NCI-H1930 (cell line): ENCODE measurements at places on chromosomes 1 and 21.

DNA sequence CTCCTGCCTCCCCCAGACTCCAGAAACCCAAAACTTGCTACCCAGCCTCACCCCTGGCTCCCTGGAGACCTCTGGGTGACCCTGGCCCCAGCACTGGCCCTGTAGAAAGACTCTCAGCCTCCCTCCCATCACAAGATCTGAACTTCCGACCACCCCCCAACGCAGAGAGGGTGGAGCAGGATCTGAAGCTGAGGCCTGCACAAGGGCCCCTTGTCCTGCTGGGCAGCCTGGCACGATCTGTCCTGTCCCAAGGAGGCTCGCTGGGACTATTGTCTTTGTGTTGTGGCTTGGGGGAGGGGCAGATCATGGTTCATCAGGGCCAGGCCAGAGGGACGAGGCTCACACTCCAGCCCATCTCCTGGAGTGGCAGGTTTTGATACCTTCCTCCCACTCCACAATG, 20.0 kb downstream of the PHLDA3 start:
- DNase-seq: no peak

DNA sequence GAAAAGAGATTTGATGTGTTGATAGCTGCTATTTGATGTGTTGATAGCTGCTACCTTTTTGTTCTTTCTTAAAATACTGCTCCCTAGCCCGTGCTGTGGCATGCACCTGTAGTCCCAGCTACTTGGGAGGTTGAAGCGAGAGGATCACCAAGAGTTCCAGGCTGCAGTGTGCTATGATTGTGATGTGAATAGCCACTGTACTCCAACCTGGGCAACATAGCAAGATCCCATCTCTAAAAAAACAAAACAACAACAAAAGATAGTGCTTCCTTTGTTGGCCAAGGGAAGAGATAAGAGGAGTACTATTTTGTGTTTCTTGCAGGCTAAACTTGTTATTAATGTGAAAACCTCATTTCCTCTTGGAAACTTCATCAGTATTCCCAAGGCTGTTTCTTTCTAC, 6.1 kb downstream of the GPSM2 start:
- no peak for DNase-seq

- DNase-seq: peak; percentile 17
Measured at GRCh38 chr1:193036337-193037047, 22.7 kb downstream of the UCHL5 start.

DNA sequence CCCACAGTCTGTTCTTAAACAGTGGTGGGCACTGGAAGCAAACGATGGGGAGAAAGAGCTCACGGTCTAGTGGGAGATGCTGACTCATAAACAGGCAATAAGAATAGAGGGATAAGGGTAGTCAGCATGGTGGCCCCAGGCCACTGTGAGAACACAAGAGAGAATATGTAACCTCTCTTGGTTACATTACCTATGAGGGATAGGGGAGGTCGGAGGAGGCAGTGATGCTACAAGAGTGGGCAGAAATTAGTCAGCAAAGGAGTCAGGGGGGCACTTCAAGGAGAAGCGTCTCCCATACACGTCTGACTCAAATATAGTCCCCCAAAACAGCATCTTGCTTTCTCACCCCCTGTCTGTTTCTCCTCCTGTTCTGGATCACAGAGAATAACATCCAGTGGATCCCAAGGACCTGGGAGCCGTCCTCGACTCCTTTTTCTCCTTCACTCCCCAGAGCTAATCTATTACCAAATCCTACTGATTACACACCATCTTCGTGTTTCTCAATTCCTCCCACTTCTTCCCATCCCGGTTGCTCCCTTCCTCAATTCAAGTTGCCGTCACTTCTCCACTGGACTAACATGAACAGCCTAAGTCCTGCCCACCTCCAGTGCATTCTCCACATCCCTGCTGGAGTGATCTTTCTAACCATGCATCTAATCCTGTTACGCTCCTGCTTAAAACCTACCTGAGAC, 2.1 kb downstream of the SLAMF8 start:
- DNase-seq: no peak

DNA sequence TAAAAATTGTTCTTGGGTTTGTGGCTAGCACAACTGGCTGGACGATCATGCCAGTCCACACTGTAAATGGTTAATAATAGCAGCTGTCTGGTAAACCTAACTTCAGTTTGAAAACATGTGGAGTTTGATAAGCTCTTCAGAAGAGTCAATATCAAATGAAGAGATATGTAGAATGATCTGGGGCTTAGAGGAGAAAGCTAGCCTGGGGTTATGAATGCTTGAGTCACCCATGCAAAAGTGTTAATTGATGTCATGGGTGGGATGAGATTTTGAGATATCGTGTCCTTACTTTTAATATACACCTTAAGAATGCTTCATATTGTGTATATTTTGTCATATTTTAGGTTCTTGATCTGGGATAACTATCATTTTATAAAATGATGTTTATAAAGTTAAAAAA, 554.7 kb upstream of the ZRANB2 start:
- DNase-seq: no peak

DNA sequence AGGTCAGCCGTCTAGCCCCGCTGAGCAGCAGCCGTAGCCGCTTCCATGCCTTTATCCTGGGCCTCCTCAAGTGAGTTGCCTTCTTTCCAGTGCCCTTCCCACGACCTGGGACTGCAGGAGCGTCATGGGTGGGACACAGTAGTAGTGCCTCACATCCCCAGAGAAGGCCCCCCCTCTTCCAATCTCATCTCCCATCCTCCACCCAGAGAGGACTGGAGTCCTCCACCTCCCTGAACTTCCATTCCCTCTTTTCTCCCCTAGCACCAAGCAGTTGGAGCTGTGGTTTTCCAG, 4.9 kb downstream of the RUSC1 start:
- DNase-seq: no peak

DNA sequence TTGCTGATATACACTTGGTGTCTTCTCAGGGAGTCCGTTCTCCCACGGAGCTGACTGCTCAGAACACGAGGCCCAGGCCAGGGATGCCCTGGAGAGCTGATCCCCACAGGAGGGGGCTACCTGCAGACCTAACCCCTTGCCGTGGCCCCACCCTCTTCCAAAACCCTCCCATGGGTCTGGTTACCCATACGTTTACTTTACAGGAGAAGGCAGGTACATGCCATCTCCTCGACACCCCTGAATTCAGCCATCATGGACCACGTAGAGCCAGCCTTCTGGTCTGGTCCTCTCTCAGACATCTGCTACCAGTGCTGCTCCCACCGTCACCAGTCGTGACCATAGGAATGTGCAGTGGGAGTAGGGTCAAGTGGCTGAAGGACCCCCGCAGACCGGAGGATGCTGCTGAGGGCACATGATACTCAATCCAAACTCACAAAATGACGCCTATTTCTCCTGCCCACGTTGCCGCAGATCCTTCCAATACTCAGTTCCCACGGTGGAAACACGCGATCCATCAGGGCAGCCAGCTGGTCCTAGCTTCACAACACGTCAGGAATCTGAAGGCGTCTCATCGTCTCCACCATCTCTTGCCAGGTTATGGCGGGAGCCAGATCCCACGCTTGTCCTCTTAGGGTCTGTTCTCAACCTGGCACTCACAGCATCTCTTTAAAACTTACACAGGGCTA, 26.7 kb downstream of the PGBD5 start:
- no peak for DNase-seq

- no peak for DNase-seq
Measured at GRCh38 chr1:206556750-206557635, 49.7 kb downstream of the RASSF5 start.

- no peak for DNase-seq
Measured at GRCh38 chr1:8690253-8690525, 127.3 kb downstream of the RERE start.

DNA sequence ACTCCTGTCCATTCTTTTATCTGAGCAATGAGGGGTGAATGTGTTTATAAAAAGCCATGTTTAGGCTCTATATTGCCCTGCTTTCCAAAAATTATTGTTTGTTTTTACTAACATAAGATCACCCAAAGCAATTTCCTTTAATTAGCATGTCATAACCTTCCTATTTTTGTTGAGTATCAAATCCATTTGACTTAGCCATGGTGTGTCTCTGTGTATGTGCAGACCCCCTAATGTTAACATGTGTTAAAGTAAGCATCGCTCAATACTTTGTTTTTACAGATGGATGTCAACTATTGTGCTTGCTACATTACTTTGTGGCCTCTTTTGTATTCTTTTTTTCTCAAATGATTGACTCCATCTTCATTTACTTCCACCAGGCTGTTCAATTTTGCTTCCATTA, 585.4 kb downstream of the USP25 start:
- no peak for DNase-seq

GRCh38 chr1:151371370-151372057, 991 bp downstream of the SELENBP1 start:
- no peak for DNase-seq
